ENCODE measurements at places on chromosomes 7 and 10.

DNA sequence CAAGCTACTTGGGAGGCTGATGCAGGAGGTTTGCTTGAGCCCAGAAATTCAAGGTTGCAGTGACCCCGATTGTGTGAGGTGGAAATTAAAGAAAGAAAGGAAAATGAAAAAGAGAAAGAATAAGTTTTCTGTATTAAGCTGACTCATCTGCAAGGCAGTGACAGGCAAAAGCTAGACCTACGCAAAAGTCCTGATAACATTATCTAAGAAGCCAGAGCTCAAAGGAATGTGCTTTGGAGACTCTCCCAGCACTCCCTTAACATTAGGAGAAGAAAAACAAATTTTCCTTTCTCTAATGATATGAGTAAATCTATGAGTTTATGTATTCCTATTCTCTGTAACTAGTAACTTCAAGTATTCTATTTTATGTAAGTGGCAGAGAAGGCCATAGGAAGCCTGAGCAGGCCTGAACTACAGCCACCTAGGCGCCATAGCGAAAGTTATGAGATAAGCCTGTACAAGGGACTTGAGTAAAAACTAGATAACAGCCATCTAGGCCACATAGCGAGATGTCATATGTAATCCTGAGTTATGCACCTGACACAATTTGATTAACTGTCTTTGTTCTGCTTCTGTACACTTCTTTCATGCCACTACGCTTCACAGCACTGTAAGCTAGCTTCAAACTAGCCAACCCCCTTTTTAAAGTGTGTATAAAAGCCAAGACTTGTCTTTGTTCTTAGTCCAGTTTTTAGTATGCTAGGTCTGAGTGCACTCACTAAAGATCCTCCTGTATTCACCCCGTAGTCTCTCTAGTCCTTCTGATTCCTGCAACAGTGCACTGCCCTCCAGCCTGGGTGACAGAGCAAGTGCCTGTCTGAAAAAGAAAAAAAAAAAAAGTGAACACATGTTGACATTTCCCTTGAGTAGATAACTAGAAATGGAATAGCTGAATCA lies 9.4 kb upstream of the ZWINT start:
- no peak for DNase-seq

DNA sequence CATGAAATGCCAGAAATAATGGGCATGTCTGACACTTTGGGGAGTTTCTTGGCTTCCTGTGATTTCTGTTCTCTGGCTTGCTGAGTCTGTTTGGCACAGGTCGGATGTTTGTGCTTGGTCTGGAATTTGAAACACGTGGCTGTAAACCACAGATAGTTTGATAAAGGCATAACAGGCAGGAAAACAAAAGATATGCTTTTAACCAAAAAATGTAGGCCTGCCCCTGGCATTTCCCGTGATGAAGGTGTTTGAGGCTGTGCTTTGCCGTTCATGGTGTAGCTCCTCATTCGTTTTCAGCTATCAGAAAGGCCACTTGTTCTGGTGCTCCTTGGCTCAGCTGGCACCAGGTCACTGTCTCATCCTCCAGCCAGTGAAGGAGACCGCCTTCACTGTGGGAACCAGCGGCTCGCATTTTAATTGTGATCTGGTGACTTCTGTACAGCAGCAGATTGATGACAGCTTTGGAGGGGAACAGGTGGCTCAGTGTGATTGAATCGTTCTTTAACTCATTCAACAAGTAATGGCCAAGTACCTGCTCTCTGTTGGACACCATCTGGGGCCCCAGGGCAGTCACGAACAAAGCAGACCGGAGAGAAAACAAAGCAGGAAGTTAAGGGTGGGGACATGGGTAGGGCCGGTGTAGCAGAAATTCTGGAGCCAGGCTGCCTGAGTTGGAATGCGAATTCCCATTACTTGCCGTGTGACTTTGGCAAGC lies 111.5 kb downstream of the CCNY start:
- DNase-seq = no peak

DNA sequence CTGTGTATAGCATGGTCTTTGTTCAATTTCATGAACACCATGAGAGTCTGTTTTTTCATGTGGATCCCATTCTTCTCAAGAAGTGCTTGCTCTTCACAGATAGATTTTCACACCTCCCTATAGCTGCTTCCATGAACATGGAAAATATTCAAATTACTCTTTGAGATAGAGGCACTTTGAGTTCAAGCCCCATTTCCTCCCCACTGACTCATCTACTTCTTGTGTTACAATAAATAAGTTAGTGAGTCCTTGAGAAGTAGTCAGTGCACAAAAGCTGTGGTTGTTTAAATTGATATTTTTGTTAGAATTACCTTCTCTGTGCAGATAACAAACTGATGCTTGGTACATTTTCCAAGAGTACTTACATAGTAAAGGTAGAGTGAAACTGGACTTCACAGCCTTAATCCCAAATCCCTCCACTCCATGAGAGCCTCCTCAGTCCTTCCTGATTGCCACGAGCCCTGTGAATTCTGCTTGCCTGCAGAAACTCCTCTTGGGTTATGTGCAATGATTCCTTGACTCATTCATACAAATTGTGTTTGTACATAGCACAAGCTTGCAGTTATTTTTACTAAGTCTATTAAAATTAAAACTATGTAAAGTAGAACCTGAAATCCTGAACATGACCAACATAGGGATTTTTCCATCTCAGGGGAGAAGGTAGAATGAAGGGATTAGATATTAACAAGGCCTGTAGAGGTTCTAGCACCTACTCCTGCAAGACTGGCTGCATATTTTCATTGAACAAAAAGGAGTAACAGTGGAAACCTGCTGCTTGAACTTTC lies 496.2 kb downstream of the TNS3 start:
- no peak for DNase-seq

DNA sequence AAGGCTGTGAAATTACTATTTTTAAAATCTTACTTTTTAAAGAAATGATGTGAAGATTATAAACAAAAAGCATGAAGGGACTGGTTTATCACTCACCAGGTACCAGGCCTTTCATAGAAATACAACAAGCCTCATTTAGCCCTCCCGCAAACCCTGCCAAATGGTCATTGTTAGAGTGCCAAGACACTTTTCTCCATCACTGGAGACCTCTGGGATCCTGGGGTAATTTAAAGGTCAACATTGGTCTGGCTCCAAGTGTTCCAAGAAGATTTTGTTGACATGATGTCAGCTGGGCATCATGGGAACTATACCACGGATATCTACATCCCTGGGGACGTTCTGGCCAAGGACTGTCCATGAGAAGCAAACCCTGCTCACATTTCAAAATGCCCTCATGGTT lies 138.0 kb upstream of the FRMD4A start:
- no peak for DNase-seq

DNA sequence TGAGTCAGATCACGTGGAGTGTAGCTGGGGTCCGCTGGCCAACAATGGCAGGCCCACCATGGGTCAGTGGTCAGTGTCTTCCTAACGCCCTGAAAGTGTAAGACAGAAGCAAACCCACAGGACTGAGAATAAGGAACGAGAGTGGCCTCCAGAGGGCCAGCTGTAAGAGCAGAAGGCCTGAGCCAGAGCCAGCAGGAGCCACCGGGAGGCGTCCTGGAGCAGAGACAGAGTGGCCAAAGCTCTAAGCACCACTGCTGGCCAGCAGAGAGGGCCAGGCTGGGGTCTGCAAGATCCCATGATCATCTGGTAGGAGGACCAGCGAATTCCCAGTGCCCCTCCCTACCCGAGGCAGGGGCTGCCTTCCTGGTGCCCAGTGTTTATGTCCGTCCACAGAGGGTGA lies 9.2 kb downstream of the CCDC201 start:
- DNase-seq = no peak

- DNase-seq = no peak
These were observed 23.8 kb upstream of the MKI67 start for GRCh38 chr10:128150045-128150493.

- no peak for DNase-seq
These were observed 46.3 kb upstream of the DMBT1 start for GRCh38 chr10:122514045-122514840.

- DNase-seq = no peak
These were observed 12.8 kb upstream of the SMKR1 start for GRCh38 chr7:129489491-129489890.

- DNase-seq = no peak
These were observed 1.5 kb upstream of the FRAT2 start for GRCh38 chr10:97336006-97336405.

DNA sequence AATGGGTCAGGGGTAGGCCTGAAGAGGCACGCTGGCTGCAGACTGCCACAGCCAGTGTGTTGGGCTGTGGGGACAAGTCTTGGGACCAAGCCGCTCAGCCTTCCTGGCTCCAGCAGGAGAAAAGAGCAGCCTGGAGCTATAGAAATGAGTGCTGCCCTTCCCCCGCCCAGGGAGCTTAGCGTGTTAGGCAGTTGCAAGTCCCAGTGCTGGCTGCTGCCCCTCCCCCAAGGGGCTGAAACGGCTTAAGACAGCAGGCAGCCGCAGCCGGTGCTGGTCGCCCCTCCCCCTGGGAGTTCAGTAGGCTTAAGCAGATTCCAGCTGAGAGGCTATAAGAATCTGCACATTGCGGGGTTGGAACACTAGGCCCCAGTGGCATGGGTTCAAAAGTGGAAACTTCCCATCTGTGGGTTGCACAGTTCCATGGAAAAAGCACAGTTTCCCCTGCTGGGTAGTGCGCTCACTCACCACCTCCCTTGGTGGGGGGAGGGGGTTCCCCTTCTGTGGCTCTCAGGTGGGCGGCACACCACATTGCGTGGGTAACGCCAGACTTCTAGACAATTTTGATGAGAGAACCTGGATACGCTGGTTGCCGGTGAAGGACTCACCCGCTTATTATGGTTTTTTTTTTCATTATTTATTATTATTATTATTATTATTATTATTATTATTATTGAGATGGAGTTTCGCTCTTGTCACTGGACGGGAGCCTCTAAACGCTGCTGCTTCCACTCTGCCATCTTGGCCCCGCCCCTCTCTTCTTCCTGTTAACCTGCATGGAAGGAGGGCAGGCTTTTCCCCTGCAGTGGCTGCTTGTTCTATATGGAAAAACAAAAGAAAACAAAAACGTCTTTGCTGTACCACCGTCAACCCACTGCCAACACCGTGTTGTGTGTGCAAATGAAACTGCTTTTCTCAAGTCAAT lies 151.1 kb downstream of the CXCL12 start:
- no peak for DNase-seq

DNA sequence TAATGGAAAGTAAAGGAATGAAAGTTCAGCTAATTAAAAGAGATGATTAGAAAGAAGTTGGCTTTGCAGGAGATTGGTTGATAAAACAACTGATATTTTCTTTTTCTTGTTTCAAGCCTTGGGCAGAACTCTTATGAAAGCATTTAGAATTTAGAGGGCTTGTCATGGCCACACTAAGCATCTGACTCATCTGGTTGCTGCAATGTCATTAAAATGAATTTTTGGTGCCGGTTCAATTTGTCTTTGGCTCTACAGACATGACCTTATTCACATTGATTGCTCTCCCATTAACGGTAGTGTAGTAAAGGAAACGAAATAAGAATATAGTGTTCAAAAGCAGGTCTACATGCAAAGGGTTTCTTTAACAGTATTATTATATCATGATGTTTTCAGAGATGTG lies 1012.4 kb upstream of the C7orf33 start:
- no peak for DNase-seq

DNA sequence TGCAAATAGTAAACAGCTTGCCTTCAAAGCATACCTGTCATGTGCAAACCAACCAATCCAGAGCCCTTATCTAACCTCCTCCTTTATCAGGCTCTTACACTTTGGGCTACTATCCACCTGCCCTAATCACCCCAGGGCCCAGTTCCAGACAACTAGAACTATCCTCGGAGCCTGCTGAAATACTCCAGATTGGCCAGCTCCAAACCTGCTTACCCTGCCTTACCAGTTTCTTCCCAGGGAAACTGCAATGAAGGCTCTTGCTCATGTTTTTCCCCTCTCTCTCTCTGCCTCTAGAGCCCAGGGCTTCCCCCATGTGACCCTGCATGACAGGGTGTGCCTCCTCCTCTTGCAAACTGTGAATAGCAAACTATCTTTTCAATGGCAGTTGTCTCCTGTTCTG lies 81.4 kb upstream of the CAPZA2 start:
- no peak for DNase-seq

DNA sequence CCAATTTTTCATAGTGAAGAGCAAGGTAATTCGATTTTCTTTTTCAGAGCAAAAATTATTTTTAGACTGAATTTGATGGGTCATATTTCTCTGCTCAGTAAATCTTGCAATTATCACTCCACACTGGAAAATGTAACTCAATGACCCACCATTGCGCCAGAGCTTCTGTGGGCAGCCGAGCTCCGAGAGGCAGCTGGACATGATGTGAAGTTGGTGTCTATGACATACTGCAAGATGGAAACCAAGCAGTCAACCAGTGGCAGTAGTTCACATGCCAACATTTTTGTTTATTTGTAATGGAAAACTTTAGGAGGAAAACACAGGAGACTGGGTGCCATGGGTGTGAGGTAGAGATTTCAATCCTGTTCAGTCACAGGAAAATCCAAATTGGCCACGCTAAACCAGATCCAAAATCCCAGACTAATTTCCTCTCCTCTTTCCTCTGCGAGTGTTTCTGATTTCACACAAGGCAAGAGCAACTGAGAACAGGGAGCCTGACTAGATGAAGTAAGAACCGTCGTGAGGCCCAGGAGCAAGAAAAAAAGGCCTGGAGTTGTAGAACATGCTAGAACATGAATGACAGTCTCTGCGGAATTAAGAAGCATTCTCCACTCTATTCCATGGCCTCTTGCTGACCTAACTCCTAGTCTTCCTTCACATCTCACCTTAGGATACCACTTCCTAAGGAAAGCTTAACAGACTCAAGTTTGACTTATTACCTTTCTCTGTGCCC lies 39.3 kb downstream of the CALD1 start:
- no peak for DNase-seq

GRCh38 chr10:80410578-80411145 lies 2.3 kb downstream of the PRXL2A start:
- no peak for DNase-seq

DNA sequence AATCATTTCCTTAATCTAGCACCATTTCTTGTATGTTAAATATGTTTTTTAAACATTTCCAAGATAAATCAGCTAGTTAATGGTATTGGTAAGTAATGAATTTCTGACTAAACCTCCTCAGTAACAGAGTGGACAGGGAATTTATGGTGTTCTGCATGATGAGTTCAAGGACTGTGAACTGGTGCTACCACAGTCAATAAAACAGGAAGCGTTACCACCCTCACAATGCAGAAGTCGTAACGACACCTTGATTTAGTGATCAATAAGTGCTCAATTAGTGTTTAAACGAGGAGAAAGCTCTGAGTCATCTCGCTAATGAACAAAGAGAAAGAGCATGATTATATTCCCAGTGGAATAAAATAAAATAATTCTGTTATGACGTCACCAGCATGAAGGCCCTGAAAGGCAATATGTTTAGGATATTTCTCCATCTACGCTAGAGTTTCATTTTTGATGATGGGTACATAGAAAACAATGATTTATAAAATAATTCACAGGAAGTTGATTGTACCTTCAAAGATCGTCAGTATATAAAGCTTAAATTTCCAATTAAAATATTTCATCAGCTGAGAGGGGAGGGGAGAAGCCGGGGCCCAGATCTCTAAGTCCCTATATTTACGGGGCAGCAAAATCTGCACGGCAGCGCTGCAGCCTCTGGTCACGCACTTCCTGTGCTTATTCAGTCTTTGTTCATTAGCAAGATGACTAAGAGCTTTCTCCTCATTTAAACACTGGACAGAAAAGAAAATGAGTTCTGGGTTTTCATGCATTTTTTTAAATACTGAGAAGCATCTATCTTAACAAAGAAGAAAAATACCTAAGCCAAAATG lies 400.5 kb downstream of the PTPRN2 start:
- no peak for DNase-seq

Data from tibial artery (tissue), 4 donors.